ENCODE measurements at places on chromosomes 7 and 10.

DNA sequence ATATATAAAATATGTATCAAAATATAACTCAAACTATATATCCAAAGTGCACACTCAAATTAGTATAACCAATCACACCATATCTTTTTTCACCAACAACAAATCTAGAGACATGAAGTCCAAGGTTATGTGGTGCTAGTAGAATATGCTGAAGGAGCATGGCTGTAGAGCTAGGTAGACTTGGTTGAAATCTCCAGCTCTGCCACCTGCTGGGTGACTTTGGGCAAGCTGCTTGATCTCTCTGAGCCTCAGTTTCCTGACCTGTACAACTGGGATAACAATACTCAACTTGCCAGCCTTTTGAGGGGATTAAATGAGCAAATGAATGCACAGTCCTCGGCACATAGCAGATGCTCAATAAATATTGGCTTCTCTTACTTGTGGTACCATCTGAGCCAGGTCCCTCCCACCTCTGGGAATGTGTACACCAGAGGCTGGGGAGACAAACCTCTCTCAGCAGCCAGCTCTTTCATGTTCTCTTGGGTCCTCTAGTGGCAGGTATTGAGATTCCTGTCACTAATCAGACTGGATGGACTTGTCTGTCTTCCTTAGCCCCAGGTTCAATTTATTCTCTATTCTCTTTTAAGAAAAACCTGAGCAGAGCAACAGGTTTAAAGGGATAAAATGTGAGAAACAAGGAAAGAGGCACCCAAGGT is 94.3 kb upstream of the PDE1C start:
- DNase-seq = no peak

DNA sequence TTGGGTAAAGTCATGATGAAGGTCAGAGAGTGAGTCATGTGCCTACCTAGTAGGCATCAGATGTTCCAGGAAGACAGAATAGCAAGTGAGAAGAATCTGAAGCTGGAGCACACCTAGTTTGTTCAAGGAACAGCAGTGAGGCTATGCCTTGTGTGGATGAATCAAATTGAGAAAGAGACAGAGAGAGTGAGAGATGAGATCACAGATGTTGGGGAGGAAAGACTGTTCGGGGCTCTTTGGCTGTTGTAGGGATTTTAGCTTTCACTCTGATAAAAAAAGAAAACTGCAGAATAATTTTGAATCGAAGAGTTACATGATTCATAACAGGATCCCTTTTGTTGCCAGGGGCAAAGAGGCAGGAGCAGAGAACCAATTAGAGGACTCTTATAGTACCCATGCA is 6.3 kb downstream of the LIPF start:
- DNase-seq = no peak

- no peak for DNase-seq
Measured at GRCh38 chr7:80412842-80413241, 99.0 kb downstream of the GNAT3 start.

DNA sequence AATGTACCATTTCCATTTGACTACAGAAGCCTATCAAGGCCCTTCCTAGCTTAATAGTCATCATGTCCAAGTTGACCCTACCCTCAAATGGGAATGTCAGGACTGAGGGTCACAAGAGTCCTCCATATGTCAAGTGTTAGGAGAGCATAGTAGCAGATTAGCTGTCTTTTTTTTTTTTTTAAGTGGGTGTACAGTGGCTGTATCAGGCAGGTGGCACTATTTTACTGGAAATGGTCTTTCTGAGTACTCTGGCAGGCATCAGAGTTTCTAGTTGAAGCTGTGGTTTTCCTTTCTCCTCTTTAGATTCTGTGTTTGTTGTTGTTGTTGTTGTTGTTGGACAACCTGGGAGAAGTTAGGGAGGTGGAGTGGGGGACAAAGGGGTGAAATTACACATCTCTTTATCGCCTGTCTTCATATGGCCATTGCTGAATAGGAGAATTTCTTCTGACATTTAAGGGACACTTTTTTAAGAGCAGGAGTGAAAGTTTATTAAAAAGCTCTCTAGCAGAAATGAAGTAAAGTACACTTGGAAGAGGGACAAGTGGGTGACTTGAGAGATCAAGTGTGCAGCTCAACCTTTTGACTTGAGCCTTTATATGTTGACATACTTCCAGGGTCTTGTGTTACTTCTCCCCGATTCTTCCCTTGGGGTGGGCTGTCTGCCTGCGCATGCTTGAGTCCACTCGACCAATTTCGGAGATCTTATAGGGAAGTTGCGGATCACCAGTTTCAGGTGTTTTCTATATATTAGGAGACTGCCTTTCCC is 104.1 kb upstream of the FOXP2 start:
- no peak for DNase-seq

DNA sequence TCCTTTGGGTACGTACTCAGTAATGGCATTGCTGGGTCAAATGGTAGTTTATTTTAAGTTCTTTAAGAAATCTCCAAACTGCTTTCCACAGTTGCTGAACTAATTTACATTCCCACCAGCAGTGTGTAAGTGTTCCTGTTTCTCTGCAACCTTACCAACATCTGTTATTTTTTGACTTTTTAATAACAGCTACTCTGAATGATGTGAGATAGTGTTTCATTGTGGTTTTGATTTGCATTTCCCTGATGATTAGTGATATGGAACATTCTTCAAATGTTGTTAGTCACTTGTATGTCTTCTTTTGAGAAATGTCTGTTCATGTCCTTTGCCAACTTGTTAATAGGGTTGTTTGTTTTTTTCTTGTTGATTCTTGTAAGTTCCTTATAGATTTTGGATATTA is 558.9 kb downstream of the SH2D4B start:
- DNase-seq = no peak

Data from stimulated activated CD4-positive, alpha-beta T cell treated with anti-CD3 and anti-CD28 coated beads, TNF-alpha, amount 100 ng/mL, for 24 hours (primary cell).